ENCODE measurements at places on chromosomes 12 and 14.

- DNase-seq: no peak
These were observed 62.2 kb downstream of the EMP1 start for GRCh38 chr12:13258717-13259119.

DNA sequence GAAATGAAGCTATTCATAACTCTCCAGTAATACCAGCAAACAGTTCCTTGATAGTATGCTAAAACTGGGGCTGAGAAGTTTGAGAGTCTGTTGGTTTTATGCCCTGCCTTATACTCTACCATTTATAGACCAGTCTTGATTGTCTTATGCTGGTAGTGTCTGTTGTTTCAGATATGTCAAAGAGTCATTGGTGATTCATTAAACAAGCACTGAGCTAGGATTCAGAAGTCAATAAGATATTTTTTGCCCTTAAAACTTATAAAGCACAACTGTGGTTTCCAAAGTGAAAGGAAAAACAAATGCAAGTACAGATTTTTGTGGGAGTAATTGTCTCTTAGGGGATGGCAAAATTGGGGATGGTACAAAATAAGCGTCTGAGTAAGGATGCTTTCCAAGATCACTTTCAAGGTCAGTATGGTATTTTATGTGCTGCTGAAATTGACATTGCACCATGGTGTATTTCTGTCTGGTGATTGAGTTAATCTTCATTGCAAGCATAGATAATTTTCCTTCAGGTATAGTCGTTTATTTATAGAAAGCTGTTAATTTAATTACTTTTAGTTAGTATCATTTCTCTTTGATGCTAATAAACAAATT, 289.5 kb upstream of the E2F7 start:
- no peak for DNase-seq

DNA sequence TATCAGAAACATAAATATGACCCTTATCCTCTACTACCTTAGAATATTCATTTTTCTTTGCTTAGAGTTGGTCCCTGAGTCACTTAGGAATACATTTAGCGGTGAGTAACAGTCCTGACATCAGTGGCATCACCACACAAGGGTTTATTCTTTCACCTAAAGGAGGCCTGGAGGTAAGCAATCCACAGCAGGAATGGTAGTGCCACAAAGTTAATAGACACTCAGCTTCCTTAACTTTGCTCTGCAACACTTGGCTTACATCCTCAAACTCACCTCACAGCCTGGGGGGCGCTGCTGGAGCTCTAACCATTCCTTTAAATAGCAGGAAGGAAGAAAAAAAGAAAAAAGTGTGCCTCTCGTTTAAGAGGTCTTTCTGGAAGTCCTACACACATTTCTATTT, 29.1 kb downstream of the BBOF1 start:
- no peak for DNase-seq

DNA sequence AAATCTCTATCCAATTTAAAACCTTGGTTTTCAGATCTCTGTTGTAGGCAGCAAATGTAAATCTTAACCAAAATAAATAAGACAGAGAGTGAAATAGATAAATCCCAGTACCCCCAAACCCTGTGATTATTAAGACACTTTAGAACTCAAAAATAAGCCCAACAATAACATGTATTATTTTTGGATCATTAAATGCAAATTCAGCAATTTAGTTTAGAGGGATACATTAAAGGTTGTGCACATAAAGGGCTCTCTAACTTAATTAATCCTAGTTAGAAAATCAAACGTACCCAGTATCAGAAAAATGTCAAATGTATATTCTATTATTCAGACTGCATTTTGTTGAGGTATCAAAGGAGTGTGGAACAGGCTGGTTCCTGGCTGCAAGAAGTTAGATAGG, 416.8 kb downstream of the SLC16A7 start:
- no peak for DNase-seq

DNA sequence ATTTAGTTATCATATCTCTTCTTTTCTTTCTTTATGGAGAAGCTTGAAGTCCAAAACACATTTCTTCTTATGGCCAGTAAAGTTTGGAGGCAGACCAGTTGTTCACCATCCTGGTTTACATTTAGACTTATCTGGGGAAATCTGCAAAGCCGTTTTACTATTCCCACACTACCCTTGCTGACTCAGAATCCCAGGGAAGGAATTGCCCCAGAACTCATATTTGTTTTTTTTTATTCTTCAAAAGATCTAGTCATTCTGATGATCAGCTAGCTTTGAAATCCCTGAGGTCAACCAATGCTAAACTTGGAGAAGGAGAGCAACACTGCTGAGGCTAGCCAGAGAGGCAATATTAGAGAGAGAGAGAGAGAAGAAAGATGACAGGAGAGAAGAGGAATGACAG, 12.3 kb upstream of the LMO3 start:
- DNase-seq: no peak

DNA sequence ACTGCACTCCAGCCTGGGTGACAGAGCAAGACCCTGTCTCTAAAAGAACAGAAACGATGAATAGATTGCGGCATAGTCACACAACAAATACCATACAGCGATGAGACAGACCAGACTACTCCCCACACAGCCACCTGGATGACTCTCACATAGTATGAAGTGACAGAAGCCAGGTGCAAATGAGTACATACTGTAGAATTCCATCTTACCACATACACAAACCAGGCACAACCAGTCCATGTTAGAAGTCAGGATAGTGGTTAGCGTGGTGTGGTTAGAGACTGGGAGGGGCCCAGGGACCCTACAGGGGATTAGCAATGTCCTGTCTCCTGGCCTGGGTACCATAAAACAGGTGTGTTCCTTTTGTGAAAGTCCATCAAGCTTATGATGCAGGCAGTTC, 53.8 kb downstream of the FAM222A start:
- DNase-seq: no peak

GRCh38 chr14:85909581-85909980, 379.6 kb downstream of the FLRT2 start:
- DNase-seq: no peak

- DNase-seq: peak; percentile 49
These were observed 222.3 kb upstream of the NOVA1 start for GRCh38 chr14:26820138-26820537.

GRCh38 chr12:132686825-132687210, 324 bp downstream of the POLE start:
- DNase-seq: no peak

- DNase-seq: no peak
These were observed 52.0 kb downstream of the KCNMB4 start for GRCh38 chr12:70418101-70418500.

DNA sequence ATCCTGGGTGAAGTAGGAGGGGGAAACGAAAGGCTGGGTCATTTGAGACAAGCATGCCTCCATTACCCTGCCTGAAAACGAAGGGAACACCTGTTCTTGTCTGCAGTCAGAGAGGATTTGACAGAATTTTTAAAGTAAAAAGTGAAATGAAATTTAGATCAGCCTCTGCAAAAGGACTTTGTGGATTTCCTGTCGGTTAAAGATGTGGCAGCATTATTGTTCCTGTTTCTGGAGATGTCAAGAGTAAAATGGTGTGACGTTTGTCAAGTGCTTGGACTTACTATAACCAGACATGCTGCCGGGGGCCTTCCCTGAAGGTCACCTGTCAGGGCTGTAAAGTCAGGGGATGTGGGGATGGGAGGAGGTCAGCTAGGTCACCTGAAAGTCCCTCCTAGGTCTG, 32.0 kb downstream of the NRXN3 start:
- no peak for DNase-seq

DNA sequence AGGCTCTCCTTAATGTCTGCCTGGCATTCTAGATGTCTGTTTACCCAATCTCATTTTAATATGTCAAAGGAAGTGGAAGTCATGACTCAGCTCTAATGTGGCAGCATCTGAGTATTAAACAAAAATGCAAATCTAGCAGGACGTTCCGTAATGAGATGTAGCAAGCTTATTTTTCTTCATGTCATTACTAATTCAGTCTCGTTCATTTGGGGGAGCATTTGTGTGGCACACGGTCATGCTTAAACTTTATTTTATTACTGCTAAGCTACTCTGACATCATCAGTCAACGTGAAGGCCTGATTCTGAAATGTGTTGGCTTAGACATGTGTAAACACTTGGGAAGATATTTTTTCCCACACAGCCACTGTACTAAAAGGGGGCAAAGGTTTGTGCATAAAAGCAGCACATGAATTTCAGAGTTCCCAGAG, 326.7 kb upstream of the TMPO start:
- no peak for DNase-seq

GRCh38 chr12:27190761-27191160, 53.3 kb upstream of the STK38L start:
- DNase-seq: no peak

- DNase-seq: no peak
These were observed 358.0 kb downstream of the DAD1 start for GRCh38 chr14:22231018-22231417.

DNA sequence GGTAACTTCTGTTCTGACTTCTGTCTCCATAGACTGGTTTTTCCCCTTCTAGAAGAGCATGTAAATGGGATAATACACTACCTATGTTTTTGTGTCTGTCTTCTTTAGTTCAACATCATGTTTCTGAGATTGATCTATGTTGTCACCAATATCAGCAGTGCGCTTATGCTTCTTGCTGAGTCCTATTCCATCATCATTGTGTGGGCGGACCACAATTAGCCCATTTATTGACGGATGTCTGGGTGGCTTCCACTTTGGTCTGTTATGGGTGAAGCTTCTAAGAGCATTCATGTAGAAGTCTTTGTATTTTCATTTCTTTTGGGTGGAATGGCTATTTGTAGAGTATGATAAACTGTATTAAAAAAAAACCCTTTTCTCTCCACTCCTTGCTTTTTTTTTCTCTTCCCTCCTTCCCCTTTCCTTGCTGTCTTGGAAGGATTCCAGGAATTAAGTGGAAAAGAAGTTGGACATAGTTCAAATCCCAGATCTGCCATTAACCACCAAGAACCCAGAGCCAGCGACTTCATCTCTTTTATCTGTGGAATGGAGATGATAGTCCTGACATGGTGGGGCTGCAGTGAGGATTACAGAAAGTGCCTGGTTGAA, 7.0 kb upstream of the SERPINA1 start:
- no peak for DNase-seq

- no peak for DNase-seq
These were observed 327.6 kb downstream of the CCER1 start for GRCh38 chr12:90627180-90627896.

DNA sequence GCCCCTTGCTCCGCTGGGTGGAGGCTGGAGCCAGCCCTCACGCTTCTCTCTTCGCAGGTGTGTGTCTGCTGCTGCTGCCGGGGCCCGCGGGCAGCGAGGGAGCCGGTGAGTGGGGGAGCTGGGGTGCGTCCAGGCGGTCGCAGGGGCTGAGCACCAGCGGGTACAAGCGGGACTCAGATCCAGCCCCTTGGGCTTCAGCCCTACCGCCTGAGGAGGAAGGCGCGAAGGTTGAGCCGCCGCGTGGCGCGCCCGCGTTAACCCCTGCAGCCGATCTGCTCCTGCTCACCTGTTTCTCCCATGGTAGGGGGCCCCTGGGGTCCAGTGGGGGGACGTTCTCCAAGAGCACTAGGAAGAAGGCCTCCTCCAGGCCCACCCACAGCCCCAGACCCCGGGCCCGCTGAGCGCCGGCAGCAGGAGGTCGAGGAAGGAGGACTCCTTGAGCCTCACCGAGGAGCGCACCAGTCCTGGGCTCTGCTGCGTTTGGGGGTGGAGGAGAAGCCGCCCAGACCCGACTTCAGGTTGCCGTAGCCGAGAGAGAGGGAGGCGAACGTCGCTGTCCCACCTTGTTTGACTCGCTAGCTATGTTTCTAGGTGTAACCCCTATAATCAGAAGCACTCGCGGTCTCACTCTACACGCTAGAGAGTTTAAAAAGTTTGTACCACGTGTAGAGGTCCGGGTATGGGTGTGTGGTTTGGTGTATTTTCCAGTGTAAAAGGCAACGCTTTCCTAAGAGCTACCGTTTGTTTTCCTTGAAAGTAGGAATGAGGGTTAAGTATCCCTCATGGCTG, 834 bp downstream of the COCH start:
- DNase-seq: no peak

DNA sequence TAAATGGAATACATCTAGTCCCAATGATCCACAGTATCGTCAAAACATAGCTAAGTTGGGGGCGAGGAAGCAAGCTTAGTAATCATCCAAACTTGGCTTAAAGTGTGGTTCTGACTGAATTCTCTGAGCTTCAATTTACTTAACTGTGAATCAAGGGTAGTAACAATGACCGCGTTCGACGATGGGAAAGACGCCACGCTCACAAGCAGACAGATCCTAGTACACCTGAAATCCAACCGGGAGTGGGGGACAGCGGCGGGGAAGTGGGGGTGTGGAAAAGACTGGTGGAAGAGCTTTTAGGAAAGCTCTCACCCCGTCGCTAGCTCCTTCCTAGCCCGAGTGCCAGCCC, 433 bp downstream of the COX16 start:
- no peak for DNase-seq

DNA sequence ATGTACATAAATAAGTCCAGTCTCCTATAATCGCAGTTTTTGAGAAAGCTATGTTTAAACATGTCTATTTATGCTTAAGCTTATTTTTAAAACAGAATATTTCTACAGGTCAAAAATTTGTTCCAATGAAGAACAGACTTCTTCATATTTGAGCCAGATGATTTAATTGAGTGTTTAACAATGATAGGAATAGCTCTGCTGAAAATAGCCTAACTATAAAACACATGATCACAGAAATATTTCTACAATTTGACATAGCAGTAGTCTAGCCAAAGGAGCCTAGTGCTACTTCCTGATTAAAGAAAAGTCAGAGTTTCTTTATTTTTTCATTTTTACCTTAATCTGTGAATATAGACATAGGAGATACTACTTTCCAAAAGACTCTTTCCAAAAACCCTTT, 29.4 kb downstream of the DCP1B start:
- DNase-seq: no peak

GRCh38 chr12:131437706-131438492, 273.0 kb upstream of the SFSWAP start:
- no peak for DNase-seq

- DNase-seq: peak; percentile 77
These were observed 141.3 kb upstream of the PLEKHG7 start for GRCh38 chr12:92561543-92561899.

GRCh38 chr12:75805905-75806304, 225.7 kb downstream of the PHLDA1 start:
- DNase-seq: no peak

DNA sequence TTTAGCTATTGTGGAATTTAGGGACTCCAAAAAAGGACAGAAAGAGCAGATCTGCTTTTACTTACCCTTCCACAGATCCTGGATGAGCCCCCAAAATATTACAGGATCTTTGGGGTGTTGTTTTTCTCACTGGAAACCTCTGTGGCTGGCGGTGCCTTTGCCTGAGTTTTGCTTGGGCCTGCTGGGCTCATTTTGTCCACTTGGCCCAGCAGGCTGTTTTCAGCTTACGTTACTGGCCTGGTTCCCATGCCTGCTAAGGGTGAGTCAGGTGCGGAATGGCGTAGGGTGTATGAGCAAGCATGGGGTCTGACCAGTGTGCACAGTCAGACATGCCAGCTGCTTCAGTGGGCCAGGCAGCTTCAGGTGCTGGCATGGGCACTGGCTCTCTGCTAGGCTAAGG, 45.8 kb downstream of the HSD17B6 start:
- DNase-seq: no peak

DNA sequence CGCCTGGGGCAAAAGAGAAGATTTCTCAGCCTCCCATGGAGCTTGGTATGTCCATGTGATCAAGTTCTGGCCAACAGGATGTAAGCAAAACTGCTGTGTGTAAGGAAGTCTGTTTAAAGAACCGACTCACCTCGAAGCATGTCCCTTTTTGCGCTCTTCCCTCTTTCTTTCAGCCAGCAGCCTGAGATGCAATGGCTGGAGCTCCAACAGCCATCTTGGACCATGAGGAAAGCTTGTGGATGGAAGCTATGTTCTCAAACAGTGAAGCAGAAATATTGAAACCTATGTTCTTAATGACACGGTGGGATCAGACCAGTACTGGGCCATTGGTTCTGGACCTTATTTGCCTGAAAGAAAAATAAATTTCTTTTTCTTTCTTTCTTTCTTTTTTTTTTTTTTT, 82.3 kb upstream of the SLC24A4 start:
- no peak for DNase-seq
